ENCODE measurements at places on chromosomes 4 and X.
A peak's percentile ranks its signal among the peaks of the same experiment; 100 is the strongest.

DNA sequence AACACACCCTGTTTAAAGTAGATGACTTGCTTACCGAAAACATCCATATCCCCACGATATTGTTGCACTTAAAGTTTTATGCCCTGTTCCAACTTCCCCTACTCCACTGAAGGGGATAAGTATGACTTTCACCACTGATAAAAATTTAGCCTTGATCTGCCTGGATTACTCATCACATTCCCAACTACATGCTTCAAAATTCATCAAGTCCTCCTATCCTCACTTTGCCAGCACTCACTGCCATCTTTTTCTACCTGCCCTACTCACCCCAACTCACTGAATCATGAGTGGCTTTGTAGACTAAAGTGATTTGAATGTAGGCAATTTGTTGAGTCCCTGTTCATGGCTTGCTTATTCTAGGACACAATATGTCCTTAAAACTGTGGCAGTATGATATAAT lies 12.2 kb upstream of the GPRIN3 start:
- DNase-seq = no peak

GRCh38 chr4:180197471-180197870 lies 2045.7 kb upstream of the TENM3 start:
- DNase-seq = no peak

DNA sequence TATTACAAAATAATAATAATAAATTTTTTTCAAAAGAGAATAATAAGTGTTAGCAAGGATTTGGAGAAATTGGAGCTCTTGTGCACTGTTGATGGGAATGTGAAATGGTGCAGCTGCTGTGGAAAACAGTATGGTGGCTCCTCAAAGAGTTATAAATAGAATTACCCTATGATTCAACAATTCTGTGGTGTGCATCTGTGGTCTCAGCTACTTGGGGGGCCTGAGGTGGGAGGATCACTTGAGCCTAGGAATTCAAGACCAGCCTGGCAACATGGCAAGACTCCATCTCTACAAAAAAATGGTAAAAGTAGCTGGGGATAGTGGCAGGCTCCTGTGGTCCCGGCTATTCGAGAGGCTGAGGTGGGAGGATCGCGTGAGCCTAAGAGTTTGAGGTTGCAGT lies 19.6 kb downstream of the MND1 start:
- no peak for DNase-seq

GRCh38 chr4:54101190-54102041 lies 1.5 kb downstream of the GSX2 start:
- no peak for DNase-seq

GRCh38 chr4:183599690-183600089 lies 59.3 kb downstream of the RWDD4 start:
- no peak for DNase-seq

GRCh38 chr4:147465461-147465860 lies 15.4 kb upstream of the EDNRA start:
- no peak for DNase-seq

DNA sequence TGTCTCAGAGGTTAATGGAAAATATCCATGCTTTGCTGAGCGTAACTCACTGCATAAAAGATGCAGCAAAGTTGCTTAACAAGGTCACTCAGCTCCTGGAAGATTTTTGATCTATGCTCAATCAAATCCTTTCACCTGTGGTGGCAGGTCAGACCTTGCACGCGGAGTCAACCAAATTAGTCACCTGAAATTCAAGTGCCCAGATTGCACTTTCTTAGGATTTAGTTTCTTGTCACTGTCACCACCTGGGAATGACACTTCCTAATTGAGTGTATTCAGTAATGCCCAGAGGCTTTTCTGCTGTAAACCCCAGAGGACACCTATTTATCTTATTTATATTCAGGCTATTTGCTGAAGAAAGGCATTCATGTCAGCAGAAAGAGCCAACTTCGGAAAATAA lies 215.8 kb upstream of the SMIM31 start:
- no peak for DNase-seq

- DNase-seq = no peak
Observed at GRCh38 chr4:187268940-187269339, 545.3 kb upstream of the FAT1 start.

DNA sequence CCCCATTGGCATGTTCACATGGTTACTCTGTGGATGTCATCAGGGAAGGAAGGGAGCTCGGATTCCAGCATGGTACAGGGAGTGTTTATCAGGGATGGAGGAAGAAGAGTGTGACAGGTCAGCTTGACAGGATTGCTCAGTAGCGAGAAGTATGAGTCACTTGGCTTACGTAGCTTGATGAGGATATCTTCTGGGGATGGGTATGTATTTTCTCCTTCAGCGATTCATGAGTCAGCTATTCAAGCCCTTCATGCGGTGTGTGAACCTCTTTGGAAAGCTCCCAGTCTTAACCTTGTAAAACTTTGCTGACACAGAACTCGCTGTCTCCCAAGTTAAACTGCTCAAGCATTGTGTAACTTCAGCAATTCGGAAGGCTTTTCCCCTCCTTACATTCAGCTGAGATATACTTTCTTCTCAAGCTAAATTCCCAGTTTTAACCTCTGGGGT lies 275.4 kb downstream of the ARHGAP10 start:
- no peak for DNase-seq

GRCh38 chr4:189420572-189420971 lies 520.1 kb upstream of the FRG1 start:
- no peak for DNase-seq

GRCh38 chrX:20217906-20218305 lies 48.8 kb downstream of the RPS6KA3 start:
- no peak for DNase-seq

- no peak for DNase-seq
Observed at GRCh38 chr4:98994474-98995182, 893 bp upstream of the METAP1 start.

GRCh38 chr4:122606364-122607043 lies 14.4 kb downstream of the IL21 start:
- DNase-seq = no peak

GRCh38 chr4:157779081-157779480 lies 393.7 kb downstream of the GASK1B start:
- DNase-seq = peak; percentile 13

DNA sequence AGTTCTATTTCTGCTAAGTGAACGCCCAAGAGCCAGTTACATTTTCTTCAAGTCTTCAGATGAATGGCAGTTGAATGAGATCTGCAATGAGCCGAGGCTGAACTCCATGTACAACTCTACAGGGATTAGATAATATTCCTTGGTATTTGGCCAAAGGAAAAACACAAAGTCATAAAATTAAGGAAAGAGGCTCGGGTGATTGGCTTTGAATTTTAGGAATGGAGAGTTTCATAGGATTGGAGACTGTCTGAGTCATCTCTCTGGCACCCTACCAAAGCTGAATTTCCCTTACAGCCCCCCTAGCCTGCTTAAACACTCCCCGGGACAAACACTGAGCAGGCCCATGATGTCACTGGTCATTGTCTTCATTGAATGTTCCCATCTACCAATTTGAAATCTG lies 188.0 kb upstream of the C1QTNF7 start:
- no peak for DNase-seq

- no peak for DNase-seq
Observed at GRCh38 chr4:163694385-163694784, 199.9 kb downstream of the TMA16 start.

DNA sequence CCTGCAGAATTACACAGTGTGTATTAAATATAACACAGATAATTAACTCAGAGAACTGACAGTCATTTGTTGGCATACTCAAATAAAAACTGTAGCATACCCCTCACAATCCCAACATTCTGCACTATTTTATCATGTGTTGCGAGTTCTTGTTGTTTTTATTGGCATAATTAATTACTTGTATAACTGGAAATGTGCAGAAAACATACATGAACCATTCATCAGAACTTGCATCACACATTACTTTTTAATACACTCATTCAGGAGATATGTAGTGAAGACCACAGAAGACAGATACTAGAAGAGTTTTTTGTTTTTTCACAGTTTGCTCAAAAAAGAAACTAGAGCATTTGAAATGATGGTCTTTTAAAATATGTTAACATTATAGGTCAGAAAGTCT lies 74.6 kb upstream of the NEIL3 start:
- DNase-seq = no peak

GRCh38 chr4:107719207-107719921 lies 670 bp downstream of the PAPSS1 start:
- DNase-seq = no peak

GRCh38 chrX:9372866-9373265 lies 92.0 kb upstream of the TBL1X start:
- DNase-seq = no peak

GRCh38 chr4:16931339-16932305 lies 33.2 kb upstream of the LDB2 start:
- no peak for DNase-seq

- DNase-seq = no peak
Observed at GRCh38 chr4:4462970-4463369, 76.1 kb downstream of the NSG1 start.

GRCh38 chr4:170773709-170774273 lies 684.0 kb upstream of the AADAT start:
- DNase-seq = no peak

DNA sequence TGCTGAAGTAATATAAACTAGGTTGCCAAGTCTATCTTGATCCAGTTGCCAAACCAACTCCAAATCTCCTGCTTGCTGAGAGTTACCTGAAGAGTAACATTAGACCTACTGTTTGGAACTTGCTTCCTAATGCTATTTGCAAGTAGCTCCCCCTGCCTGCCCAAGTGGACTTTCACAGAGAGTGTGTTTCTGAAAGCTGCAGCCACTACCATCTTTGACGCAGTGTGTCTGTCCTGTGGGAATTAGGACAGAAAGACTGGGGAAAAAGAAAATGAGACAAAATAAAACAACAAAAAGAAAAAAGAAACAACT lies 195.0 kb upstream of the HS3ST1 start:
- DNase-seq = no peak

GRCh38 chr4:80927420-80927819 lies 103.1 kb upstream of the BMP3 start:
- no peak for DNase-seq

GRCh38 chrX:140507223-140507981 lies 2.5 kb upstream of the SOX3 start:
- DNase-seq = no peak

GRCh38 chrX:64739792-64740378 lies 236.4 kb downstream of the ZC4H2 start:
- DNase-seq = no peak

GRCh38 chr4:159169404-159170302 lies 66.8 kb downstream of the RAPGEF2 start:
- no peak for DNase-seq

- no peak for DNase-seq
Observed at GRCh38 chrX:40734971-40735324, 394 bp downstream of the MED14 start.

- DNase-seq = no peak
Observed at GRCh38 chrX:38923451-38923969, 122.3 kb downstream of the MID1IP1 start.

- no peak for DNase-seq
Observed at GRCh38 chr4:51845711-51846110, 2.8 kb downstream of the DCUN1D4 start.

DNA sequence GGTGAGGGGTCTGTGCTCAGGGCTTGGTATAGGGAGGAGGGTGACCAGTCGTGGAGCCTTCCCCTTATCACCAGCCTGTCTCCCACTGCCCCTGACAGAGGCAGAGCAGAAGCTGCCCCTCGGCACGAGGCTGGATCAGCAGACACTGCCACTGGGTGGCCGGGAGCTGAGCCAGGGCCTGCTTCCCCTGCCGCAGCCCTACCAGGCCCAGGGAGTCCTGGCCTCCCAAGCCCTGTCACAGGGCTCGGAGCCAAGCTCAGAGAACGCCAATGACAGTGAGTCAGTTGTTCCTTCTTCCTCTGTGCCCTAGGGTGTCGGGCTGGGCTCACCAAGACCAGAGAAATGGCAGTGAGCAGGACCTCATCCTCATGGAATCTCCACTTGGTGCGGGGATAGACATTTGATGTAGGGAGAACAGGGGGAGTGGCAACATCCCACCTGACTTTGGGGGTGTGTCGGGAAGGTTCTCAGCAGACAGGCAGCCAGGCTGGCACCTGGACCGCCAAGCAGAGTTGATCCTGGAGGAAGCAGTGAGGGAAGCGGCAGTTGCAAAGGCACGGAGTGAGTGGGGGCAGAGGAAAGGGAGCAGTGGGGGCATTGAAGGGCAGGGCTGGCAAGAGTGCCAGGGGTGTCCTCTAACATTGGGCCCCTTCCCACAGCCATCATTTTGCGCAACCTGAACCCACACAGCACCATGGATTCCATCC lies 14.3 kb upstream of the UBA1 start:
- no peak for DNase-seq

DNA sequence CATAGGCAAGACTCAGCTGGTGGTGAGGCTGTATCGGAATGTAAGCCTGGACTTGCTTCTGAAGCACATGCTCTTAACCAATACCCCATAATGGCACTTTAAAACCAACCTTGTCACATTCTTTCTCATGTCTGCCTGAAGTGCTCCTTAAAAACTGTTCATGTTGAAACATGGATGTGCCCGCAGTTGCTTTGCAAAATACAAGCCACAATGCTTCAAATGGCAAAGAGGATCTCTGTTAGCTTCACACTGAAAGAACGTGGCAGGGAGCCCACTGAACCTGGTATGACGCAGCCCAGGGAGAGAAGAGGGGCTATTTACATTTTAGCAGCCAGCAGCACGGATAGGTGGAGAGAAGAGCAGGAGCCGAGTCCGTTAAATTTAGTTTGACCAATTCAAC lies 29.3 kb downstream of the SOD3 start:
- DNase-seq = no peak

DNA sequence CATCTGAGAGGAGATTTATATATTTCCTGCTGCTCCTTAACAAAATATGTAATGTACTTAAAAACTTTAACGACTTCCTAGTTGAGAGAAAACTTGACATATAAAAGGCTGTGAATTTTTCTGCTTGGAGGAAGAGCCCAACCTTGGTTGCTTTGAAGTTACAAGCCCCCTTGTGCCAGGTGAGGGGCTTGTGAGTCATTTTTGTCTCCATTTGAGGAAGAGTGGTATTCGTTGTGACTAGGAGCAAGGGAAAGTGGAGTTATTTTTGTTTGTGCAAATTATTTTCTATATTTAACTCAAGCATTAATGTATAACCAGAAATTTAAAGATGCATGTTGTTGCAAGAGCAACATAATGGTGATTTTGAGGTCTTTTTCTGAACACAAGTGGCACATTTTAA lies 99.0 kb upstream of the DDX3X start:
- no peak for DNase-seq

- no peak for DNase-seq
Observed at GRCh38 chr4:137367620-137368019, 164.7 kb downstream of the PCDH18 start.

GRCh38 chr4:7439699-7440098 lies 5.0 kb upstream of the PSAPL1 start:
- no peak for DNase-seq

Measured in NCI-H187 treated with DMSO at 0.1 percent for 48 hours (cell line).